MV-4-11 (cell line): ENCODE measurements at places on chromosomes 2 and 18.

DNA sequence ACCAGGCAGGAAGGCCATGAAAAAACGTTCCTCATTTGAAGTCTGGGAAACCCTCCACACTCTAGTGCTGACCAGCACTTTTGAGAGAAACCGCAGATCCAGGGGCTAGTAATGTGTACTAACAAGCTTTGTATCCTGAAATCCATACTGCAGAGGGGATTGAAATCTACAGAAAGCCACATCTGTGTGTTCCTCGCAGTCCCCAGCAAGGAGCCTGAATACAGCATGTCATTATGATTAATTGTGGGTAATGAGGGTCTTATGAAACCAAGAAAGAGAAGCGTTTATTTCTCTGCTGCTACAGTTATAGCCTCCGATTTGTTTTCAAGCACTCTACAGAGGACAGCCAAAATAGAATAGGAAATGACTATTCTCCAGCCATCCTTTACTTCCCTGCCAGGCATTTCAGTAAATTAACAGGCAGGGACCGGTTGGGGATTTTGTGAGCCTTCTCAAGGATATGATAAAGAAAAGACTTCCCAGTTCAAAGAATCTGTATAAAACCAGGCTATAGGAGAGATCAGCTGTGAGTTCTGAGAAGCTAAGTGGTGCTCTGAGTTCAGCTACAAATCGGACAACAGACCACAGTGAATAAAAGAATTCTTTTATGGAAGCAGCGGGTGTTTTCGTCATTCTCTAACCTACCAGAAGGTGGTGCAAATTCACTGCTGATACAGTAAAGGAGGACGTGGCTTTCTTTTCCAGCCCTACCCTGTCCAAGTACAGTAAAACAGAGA, 133.4 kb downstream of the INSIG2 start:
- DNase-seq, result peak; percentile 41

DNA sequence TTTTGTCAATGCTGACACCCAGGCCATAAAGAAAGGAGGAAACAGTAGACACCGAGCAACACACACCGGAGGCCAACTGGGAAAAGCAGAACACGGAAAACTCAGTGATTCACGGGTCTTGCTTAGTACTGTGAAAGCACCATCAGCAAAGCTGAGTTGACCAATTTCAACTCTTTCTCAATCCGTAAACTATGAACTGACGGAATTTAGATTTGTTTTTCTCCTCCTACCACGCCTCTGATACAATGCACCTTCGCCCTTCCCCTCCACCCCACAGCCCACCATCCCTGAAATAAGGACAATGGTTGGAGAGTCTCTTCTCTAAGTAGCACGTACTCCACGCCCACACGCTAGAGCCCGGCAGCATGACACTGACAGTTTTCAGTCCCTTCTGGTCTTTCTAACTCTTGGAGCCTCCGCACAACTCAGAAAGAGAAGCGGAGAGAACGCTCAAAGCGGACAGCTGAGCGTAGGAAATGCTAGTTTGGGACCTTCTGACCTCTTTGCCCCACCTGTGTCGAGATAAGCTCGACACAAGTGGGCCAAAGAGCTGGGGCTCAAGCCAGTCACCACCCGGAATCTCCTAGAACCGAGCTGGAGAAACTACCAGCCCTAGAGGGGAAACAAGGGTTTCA, 669 bp downstream of the LNPK start:
- DNase-seq, result peak; percentile 55

GRCh38 chr2:75246441-75247167, 47.3 kb upstream of the TACR1 start:
- no peak for DNase-seq

DNA sequence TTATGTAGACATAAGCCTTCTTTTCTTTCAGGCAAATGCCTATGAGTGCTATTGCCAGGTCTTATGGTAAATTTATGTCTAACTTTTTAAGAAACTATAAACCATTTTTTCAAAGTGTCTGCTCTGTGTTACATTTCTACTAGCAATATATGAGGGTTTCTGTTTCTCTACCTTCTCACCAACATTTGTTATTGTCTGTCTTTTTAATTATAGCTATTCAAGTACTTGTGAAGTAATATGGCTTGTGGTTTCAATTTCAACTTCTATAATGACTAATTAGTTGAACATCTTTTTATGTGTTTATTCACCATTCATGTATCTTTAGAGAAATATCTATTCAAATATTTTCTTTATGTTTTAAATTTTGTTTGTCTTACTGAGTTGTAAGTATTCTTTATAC, 213.1 kb upstream of the MC4R start:
- DNase-seq, result no peak

DNA sequence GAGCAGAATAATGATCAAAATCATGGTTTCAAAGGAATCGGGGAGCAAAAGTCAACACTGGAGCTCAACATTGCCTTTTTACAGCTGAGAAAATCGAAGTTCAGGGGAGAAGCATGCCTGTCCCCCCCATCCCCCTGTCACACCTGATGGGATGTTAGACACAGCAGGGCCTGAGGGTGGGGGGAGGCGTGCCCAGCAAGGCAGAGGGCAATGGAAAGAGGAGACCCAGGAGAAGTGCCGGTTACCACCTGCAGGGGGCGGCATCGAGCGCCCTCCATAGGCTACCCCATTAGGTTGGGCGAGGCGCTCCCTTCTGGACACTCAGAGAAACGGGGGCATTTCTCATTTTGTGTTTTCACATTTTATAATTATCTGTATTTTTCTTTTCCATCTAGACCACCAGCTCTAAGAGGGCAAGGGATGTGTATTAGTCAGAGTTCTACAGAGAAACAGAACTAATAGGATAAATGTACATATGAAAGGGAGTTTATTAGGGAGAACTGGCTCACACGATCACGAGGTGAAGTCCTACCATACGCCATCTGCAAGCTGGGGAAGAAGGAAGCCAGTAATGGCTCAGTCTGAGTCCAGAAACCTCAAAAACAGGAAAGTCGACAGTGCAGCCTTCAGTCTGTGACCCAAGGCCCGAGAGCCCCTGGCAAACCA, 271.3 kb downstream of the LRATD1 start:
- DNase-seq, result peak; percentile 11

DNA sequence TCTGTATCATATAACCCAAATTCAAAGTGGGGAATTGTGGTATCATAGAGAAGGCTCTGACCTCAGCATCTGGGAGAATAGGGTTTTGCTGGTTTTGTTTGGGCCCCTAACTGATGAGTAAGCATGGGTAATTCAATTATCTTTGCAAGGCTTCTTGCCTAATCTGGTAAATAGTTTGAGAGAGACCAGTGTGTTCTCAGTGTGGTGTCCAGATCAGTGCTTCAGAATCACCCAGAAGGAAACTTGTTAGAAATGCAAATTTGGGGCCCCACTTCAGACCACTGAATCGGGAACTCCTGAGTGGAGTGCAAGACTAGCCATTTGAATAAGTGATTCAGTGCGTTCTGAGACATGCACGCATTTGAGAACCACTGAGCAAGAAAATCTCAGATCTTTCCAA, 282.7 kb downstream of the EPHA4 start:
- no peak for DNase-seq

GRCh38 chr18:22378672-22379282, 38.9 kb downstream of the CTAGE1 start:
- DNase-seq, result no peak

DNA sequence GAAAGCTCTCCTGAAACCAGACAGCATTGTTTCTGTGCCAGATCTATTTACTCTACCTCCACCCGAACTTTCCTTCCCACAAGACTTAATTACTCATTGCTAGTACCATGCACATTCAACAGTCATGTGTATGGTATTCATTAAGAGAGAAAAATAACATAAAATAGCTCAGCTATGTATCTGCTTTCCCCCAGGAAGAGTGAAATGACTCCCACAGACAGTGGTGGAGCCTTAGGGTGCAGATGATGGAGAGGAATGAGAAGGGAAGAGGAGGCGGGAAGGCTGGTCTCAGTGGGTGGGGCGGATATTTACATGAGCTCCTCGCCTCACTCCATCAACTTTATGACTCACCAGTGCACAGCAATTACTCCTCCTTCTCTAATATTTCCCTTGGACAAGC, 724.5 kb downstream of the EPHA4 start:
- DNase-seq, result no peak

DNA sequence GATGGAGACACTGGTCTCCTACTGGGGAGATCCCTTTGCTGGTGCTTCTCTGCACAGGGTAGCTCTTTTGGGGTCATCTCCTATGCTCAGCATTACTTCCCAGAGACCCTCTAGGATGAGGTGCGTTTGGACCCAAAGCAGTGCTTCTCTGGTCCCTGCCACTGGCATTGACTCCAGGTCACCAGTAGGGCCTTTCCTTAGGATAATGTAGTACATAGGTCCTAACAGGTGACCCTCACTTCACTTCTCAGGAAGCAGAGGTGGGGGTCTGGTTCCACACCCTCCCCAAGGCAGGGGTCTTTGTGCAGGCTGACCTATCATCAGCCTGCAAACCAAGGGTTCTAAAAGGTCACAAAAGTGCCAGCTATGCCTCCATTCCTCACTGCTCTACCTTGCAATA, 145.8 kb upstream of the HS6ST1 start:
- no peak for DNase-seq

GRCh38 chr2:12549641-12550040, 167.1 kb upstream of the TRIB2 start:
- DNase-seq, result no peak

- peak; percentile 23 for DNase-seq
Measured at GRCh38 chr2:226661789-226662545, 137.7 kb downstream of the IRS1 start.

- DNase-seq, result no peak
Measured at GRCh38 chr2:133414486-133415209, 153.6 kb downstream of the NCKAP5 start.

DNA sequence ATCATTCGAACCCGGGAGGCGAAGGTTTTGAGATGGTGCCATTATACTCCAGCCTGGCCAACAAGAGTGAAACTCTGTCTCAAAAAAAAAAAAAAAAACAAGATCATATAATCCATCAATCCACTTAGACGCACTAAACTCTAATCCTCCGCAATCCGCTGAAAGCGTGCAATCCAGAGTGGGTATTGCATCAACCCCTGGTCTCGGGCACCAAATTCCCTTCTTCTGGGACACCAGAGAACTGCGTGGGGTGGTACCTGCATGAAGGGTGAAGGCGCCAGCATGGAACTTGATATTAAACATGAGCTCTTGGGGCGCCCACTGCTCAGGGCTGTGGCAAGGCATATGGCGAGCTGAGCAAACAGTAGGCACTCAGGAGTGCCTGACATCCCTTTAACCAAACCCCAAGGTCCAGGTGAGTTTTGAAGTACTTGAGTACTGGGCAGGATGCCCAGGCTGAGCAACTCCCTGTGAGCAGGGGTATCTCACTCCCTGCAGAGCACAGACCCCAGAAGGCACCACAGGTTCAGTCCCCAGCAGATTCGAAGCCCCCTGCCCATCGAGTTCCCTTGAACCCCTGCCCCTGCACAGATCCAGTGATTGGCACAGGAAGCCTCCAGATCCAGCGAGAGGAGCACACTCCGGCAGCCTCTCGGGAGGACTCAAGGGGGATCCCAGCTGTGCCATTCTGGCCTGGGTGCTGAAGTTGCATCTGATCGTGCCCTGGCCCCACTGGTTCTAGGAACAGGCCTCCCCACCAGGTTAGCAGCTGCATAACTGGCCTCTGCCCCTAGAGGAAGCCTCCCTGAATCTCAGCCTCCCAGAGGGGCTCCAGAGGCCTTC, 8.0 kb downstream of the ALPI start:
- DNase-seq, result peak; percentile 2

DNA sequence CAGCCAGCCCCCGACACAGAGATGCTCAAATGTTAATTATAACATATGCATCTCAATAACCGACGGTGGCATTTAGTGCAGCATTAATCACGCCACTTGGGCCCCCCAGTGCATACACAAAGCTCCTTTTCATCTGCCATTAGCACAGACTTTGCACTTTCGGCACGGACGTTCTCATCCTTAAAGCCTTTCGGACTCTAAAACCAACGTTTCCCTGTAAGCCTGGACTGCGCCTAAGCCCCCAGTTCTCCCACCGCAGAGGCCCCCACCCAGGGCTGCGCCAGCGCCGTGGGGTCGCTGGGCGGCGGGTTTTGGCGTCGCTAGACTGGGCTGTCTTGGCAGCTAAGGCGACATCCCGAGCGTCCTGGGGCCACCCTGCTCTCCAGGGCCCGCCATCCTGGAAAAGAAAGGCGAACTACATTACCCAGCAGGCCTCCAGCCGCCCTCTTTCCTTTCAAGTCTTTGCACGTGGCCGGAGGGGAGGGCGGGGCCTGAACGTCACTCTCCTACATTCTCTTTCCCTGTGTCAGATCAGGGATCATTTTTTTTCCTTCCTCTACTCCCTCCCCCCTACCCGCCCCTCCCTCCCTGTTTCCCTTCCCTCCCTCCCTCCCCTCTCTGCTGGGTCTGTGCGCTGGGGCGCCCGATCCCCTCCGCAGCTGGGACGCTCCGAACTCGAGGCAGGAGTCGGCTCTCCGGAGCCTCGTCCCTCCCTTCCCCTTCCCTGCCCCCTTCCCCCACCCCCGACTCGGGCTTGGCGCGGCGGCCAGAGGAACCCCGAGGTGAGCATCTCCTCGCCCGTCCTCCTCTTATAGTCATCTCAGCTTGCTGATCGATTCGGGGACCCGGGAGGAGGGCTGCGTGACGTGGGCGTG, at the start of gene CTIF:
TSS of gene CTIF (plus strand) at position 501 of the 875 bp plus-strand sequence. CDS start 80,535 bp downstream, outside the sequence.
- DNase-seq, result peak; percentile 81

DNA sequence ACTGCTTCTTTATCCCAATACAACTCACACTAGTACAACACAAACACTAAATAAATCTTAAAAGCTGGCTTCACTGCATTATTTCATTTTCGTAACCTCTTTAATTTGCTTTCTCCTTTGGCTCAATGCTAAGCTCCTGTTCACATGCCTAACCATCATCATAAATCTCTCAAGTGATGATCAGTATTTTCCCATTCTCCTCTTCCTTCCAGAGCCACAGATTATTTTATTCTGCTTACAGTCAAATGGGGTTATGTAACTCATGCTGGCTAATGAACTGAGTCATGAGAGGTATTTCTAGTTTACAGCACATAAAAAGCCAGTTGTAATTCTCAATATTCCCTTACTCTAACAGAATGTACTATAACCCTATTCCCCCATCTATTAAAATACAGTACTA, 350.4 kb upstream of the ZC3H15 start:
- DNase-seq, result no peak

GRCh38 chr2:201203916-201204654, 21.1 kb downstream of the CASP10 start:
- no peak for DNase-seq

GRCh38 chr2:128284037-128284441, 34.6 kb downstream of the HS6ST1 start:
- DNase-seq, result no peak

GRCh38 chr2:159753797-159754196, 41.5 kb downstream of the MARCHF7 start:
- peak; percentile 90 for DNase-seq

DNA sequence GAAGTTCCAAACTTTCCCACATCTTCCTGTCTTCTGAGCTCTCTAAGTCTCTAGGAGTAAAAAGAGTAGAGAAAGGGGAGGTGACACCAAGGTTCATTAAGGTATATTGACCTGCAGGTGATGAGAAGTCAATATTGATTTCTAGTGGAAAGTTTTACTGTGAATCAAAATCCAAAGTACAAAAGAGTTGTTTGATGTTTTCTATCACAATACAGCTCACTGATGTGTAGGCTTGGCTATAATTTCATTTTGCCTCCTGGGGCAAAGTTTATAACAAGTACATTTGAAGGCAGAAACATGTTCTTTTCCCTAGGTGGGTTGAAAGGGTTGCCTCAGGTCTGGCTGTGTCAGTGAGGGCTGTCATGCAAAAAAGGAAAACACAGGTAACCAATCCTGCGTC, 65.2 kb upstream of the LRPPRC start:
- DNase-seq, result no peak
